Activated CD4-positive, alpha-beta T cell treated with anti-CD3 and anti-CD28 coated beads for 36 hours (primary cell): ENCODE measurements at places on chromosomes 3 and 15.

- peaks cover 12% of the 10 kb centered on the region for H3K4me1 ChIP-seq
- H3K4me3 ChIP-seq: no peak overlapping the region
- peak; percentile 66 for DNase-seq
- H3K27me3 ChIP-seq: no peaks in the 10 kb centered on the region
- peaks cover 21% of the 10 kb centered on the region for H3K36me3 ChIP-seq
Observed at GRCh38 chr15:52331490-52332240, 36.1 kb upstream of the MYO5C start.

DNA sequence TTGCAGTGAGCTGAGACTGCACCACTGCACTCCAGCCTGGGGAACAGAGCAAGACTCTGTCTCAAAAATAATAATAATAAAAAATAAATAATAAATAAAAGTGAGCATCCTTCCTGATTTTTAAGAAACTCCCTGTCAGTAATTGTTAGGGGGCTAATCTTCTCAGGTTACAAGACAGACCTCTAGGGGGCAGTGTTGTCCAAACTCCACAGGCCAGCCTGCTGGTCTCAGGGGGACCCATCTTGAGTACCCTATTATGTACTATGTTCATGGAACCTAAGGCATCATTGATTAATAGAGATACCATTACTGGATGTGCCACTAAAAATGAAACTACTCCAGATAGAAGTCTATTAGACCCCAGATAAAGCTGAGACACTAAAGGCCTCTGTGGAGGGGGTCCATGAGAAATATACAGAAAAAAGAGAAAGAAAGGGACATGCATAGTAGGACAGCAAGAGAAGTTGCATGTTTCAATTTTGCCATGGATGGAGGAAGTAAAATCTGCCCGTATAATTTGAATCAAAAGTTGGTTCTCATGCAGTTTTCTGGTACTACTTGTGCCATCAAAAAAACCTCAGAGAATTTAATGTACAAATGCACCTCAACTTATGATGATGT lies 85.5 kb upstream of the CDV3 start:
- no peak overlapping the region for H3K27ac ChIP-seq
- peak; percentile 69 for DNase-seq
- no peaks in the 10 kb centered on the region for H3K36me3 ChIP-seq
- no peaks in the 10 kb centered on the region for H3K27me3 ChIP-seq
- no peak overlapping the region for H3K4me3 ChIP-seq

DNA sequence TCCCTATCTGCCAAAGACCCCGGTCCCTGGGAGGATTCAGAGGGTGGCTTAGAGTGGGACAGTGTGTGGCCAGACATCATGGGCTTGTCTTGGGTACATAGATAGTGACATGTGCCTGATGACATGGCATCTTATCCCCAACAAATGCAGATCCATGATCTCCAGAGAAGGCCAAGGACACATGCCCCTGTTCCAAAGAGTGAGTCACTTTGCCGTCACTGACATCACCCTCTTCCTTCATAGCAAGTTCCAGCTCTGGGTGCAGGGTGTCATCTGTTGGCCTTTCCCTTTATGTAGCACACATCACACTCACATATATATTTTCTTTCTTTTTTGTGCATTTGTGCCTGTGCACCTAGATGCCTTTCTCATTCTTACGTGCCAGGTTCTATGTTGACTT lies 350.5 kb downstream of the LRTM1 start:
- H3K27ac ChIP-seq: no peak overlapping the region
- H3K4me1 ChIP-seq: no peaks in the 10 kb centered on the region
- no peaks in the 10 kb centered on the region for H3K36me3 ChIP-seq

GRCh38 chr15:94064676-94065313 lies 166.6 kb upstream of the MCTP2 start:
- H3K4me1 ChIP-seq: no peaks in the 10 kb centered on the region
- no peak overlapping the region for H3K4me3 ChIP-seq
- H3K27ac ChIP-seq: no peak overlapping the region
- peaks cover 12% of the 10 kb centered on the region for H3K27me3 ChIP-seq

DNA sequence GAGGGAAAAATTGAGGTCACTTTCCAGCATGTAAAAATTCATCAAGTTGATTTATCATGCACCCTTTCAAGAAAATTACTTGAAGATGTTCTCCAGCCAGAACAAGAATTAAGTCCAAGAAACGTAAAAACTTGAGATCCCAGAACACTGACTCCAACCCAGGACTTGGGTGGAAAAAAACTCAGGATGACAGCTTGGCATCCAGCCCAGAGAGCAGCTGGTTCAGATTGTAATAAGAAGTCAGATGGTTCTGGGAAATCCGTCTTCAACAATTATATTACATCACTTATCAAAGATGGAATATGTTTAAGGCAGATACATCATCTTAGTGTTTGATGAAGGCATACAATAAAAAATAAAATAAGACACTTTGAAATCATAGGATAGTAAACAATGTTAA lies 23.0 kb upstream of the DNAJC13 start:
- H3K4me1 ChIP-seq: no peaks in the 10 kb centered on the region
- no peaks in the 10 kb centered on the region for H3K27me3 ChIP-seq
- no peak overlapping the region for H3K4me3 ChIP-seq
- no peak for DNase-seq

GRCh38 chr3:168121184-168122017 lies 25.7 kb upstream of the GOLIM4 start:
- no peaks in the 10 kb centered on the region for H3K4me1 ChIP-seq
- no peak for DNase-seq
- no peaks in the 10 kb centered on the region for H3K36me3 ChIP-seq
- H3K4me3 ChIP-seq: no peak overlapping the region

DNA sequence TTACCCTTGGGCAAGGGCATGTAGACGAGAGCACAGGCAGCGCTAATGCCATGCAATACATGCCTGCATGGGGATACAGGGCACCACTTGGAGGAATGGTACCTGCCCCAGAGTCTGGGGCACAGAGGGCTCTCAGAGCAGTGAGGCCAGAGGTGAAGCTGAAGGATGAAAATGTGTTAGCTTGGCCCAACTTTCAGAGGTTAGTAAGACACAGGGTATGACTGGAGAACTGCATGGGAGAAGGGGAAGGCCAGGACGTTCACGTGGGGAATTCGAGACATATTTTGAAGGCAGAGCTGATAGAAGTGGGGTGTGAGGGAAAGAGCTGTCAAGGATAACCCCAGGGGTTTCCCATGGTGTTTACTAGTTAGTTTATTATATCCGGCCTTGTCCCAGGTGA lies 19.6 kb downstream of the CSRNP1 start:
- peaks cover 4% of the 10 kb centered on the region for H3K4me1 ChIP-seq
- no peaks in the 10 kb centered on the region for H3K27me3 ChIP-seq
- DNase-seq: no peak
- no peak overlapping the region for H3K4me3 ChIP-seq

DNA sequence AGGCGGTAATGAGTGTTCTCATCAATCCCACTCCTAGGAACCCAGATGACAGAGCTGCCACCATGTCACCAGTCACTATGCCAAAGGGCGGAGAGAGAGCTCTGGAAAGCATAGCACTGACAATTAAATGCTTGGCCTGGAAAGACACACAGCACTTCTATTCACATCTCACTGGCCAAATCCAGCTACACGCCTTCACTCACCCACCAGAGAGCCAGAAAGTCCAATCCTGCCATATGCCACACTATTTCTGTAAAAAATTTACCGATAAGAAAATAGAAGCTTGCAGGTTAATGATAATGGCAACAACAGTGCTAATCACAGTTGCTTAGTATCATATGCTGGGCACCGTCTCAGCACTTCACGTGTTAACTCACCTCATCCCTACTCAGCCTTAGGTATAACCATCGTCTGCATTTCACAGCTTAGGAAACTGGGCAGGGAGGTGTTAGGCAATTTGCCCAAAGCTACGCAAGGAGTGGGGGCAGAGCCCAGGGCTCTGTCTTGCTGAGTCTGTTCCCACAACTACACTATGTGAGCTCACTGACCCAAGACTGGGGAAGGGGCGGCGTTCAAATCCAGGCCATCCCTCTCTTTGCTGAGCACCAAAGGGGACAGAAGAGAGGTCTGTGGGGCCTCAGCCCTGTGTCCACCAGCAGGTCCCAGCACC lies 16.5 kb downstream of the KLHL25 start:
- no peak overlapping the region for H3K27ac ChIP-seq
- no peak for DNase-seq
- H3K27me3 ChIP-seq: no peaks in the 10 kb centered on the region
- peaks cover 5% of the 10 kb centered on the region for H3K36me3 ChIP-seq

GRCh38 chr3:141409940-141410241 lies 41.6 kb downstream of the ZBTB38 start:
- DNase-seq: no peak
- H3K27ac ChIP-seq: peak overlapping the region; percentile 73
- H3K36me3 ChIP-seq: peaks cover 40% of the 10 kb centered on the region

DNA sequence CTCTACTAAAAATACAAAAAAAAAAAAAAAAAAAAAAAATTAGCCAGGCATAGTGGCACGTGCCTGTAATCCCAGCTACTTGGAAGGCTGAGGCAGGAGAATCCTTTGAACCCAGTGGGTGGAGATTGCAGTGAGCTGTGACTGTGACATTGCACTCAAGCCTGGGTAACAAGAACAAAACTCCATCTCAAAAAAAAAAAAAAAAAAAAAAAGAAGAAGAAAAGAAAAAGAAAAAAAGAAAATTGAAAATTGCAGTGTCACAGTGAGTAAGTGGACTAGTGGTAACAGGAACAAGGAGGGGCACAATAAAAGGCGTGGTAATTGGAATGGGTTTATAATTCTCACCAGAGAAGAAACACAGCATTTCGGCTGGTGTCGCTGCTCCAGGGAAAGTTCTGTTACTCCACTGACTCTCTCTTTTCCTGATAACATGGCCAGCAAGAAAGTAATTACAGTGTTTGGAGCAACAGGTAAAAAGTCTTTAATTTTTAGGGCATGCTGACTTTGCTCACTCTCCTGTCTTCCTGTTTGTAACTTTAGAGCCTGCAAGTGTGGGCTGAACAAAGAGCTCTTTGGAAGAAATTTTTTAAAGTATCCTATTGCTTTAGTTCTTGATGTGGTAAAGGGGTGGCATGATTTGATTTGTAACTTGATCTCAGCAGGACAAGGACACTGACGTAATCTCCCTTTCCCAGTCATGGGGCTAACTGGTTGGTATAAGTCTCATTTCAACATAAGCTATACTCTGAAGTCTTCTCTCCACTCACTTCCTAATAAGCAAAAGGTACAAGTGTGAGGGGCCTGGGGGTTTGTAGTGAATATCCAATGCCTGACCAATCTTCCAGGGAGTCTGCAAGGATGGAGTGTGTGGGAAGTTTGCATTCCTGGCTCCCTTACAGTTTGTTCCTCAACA lies 22.1 kb upstream of the TRA2B start:
- H3K27ac ChIP-seq: no peak overlapping the region
- no peak for DNase-seq
- no peaks in the 10 kb centered on the region for H3K27me3 ChIP-seq
- H3K4me1 ChIP-seq: peaks cover 1% of the 10 kb centered on the region
- H3K36me3 ChIP-seq: no peaks in the 10 kb centered on the region

DNA sequence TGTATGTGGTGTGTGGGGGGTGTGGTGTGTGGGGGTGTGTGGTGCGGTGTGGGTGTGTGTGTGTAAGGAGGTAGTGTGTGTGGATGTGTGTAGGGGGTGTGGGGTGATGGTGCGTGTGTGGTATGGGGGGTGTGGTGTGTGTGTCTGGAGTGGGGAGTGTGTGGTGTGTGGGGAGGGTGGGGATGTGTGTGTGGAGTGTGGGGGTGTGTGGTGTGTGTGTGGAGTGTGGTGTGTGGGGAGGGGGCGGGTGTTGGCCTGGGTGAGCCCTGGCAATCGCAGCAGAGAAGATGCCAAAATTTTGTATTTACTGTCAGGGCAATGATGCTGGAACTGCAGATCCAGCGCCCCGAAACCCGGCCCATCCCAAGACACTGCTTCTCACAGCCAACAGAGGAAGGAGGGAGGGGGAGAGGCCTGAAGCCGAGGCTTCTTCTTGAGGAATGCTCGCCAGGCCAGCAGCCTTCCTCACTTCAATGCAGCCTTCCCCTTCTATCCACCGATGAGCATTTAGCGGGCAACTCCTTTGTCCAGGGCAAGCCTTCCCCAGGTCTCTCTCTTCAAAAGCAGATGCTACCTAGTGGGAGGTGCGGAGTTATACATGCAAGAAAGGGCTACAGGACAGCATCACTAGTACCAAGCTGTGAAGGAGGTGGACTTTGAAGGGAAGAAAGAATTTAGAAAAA lies 11.9 kb upstream of the SRP14 start:
- no peak overlapping the region for H3K4me3 ChIP-seq
- peaks cover 90% of the 10 kb centered on the region for H3K4me1 ChIP-seq
- no peaks in the 10 kb centered on the region for H3K27me3 ChIP-seq
- peaks cover 4% of the 10 kb centered on the region for H3K36me3 ChIP-seq

GRCh38 chr3:11140030-11140712 lies 14.1 kb upstream of the HRH1 start:
- peaks cover 11% of the 10 kb centered on the region for H3K4me1 ChIP-seq
- no peak overlapping the region for H3K27ac ChIP-seq
- H3K27me3 ChIP-seq: peaks cover 17% of the 10 kb centered on the region
- no peak overlapping the region for H3K4me3 ChIP-seq
- peak; percentile 54 for DNase-seq
- no peaks in the 10 kb centered on the region for H3K36me3 ChIP-seq

DNA sequence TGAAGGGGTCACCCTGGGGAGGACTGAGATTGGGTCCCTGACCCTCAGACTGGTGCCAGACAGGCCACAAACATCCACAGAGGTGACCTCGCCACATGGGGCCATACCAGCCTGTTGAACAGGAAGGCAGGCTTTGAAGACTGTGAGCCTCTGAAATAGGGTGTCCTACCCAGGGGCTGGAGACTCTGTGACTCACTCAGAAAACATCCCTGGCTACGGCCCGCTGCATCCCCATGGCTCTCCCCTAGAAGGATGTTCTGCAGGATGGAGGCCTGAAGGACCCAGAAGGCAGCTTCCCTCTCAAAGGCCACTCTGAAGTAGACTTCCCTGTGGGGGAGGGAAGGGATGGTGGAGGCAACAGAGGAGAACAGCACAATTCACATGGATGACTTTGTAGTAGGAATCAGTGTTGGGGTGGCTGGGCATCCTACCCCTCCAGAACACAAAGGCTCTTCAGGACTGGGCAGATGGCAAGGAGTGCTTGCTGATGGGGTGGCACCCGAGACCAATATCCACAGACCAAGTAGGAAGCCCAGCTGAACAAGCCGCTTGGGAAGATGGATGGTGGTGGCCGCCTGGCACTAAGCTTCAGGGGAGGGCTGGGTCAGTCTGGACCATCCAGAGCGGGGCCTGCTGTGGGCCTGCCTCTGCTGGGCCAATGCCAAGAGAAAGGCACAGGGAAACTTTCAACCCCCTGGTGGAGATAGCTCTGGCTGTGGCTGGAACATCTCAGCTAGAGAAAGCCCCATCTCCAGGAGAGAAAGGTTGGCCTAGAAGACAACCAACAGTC lies 37.6 kb upstream of the DUSP7 start:
- H3K4me1 ChIP-seq: no peaks in the 10 kb centered on the region
- no peak overlapping the region for H3K27ac ChIP-seq
- H3K27me3 ChIP-seq: no peaks in the 10 kb centered on the region
- H3K36me3 ChIP-seq: no peaks in the 10 kb centered on the region
- no peak overlapping the region for H3K4me3 ChIP-seq
- no peak for DNase-seq

DNA sequence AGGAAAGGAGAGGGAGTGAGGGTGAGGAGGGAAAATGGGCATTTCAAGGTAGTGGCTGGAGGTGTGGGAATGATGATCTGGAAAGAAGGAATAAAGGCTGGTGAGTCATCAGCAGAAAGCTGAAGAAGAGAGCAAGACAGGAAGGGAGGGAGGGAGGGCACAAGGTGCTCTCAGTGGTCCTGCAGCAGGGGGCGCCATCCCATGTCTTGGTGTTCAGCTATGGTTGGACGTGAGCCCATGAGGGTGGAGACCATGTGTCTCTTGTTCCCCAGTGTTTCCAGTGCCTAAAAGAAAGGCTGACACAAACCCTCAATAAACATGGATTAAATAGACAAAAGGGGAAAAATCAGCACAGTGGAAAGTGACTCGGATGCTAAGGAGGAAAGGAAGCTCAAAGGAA lies 228.5 kb downstream of the NTRK3 start:
- peak; percentile 22 for DNase-seq
- no peaks in the 10 kb centered on the region for H3K36me3 ChIP-seq
- no peaks in the 10 kb centered on the region for H3K4me1 ChIP-seq
- no peak overlapping the region for H3K27ac ChIP-seq
